Stimulated activated CD4-positive, alpha-beta T cell treated with anti-CD3 and anti-CD28 coated beads, Interleukin-4, amount 100 ng/mL, for 48 hours (primary cell): ENCODE measurements at places on chromosomes 1 and 21.
A peak's percentile ranks its signal among the peaks of the same experiment; 100 is the strongest.

DNA sequence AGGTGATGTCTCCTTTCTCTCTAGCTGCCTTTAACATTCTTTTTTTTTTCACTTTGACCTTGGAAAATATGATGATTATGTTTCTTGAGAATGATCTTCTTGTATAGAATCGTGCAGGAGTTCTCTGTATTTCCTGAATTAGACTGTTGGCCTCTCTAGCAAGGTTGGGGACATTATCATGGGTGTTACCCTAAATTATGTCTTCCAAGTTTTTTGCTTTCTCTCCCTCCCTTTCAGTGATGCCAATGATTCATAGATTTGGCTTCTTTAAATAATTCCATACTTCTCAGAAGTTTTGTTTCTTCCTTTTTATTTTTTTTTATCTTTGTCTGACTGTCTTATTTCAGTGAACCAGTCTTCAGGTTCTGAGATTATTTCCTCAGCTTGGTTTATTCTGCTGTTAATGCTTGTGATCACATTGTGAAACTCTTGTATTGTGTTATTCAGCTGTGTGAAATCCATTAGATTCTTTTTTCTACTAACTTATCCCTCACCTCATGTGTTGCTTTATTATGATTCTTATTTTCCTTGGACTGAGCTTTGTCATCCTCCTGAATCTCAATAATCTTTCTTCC is 268.4 kb upstream of the NRIP1 start:
- DNase-seq, result no peak

GRCh38 chr1:41122851-41123518 is 101.5 kb upstream of the SLFNL1 start:
- DNase-seq, result no peak

GRCh38 chr1:16109571-16109970 is 36.1 kb upstream of the FAM131C start:
- DNase-seq, result no peak

DNA sequence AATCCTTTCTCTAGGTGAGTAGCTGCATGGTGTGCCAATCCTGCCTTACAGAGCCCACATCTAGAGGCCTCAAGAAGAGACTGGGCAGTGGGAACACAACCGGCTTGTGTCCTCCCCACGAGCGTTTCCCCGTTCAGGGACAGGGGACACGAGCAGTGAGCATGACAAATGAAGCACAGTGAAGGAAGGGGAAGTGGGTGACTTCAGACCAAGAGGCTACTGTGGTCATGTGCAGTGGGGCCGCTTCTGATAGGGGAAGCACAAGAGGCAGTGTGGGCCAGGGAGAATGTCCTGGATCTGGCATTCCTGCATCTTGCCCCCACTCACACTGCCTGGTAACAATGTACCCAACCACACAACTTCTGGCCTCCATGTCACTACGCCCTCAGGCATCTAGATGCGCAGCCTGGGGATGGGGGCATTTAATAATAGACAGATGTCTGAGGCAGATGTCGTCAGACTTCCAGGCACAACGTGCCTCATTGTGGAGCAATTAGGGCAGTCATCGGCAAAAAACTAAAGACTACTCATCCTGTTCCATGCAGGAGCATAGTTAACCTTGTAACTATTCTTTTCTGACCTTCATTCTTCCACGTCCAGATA is 155.6 kb upstream of the NBPF11 start:
- no peak for DNase-seq

- no peak for DNase-seq
These were observed 18.6 kb downstream of the CDC42BPA start for GRCh38 chr1:227299688-227300087.

DNA sequence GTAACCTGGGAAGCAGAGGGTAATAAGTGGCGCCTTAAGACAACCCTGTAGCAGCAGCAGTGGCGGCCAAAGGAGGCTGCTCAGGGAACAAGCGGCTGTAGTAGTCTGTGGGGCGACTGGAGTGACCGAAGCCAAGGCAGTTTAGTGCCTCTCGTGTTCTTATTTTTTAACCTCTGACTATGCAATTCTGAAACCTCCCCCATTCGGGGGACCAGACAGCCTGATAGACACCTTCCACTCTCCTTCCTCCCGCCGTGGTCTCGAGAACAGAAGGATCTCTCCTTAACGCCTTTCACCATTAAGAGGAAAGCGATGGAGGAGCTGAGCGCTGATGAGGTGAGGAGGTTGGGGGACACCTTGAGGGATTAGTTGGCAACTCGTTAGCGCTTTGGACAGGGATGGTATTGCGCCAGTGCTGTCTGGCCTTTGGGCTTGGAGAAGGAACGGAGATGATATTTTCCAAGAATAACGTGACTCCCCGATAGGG is 644 bp downstream of the UBE4B start:
- peak; percentile 2 for DNase-seq

GRCh38 chr1:62906428-62906886 is 122.5 kb downstream of the ATG4C start:
- DNase-seq, result no peak

- no peak for DNase-seq
These were observed 1963.0 kb downstream of the NCAM2 start for GRCh38 chr21:22961258-22961657.

GRCh38 chr21:43866260-43866629 is 1.2 kb downstream of the AGPAT3 start:
- DNase-seq, result peak; percentile 45

DNA sequence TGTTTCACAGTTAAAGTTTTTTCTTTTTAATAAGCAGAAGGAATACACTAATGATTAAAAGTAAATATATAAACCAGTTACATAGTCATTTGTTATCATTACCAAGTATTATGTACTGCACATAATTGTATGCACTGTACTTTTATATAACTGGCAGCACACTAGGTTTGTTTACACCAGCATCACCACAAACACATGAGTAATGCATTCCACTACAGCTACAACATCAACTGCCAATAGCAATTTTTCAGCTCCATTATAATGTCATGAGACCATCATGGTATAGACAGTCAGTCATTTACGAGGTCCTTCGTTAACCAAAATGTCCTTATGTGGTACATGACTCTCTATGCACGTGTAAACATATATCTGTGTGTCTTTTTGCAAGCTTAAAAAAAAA is 35.2 kb downstream of the SCYL3 start:
- no peak for DNase-seq

DNA sequence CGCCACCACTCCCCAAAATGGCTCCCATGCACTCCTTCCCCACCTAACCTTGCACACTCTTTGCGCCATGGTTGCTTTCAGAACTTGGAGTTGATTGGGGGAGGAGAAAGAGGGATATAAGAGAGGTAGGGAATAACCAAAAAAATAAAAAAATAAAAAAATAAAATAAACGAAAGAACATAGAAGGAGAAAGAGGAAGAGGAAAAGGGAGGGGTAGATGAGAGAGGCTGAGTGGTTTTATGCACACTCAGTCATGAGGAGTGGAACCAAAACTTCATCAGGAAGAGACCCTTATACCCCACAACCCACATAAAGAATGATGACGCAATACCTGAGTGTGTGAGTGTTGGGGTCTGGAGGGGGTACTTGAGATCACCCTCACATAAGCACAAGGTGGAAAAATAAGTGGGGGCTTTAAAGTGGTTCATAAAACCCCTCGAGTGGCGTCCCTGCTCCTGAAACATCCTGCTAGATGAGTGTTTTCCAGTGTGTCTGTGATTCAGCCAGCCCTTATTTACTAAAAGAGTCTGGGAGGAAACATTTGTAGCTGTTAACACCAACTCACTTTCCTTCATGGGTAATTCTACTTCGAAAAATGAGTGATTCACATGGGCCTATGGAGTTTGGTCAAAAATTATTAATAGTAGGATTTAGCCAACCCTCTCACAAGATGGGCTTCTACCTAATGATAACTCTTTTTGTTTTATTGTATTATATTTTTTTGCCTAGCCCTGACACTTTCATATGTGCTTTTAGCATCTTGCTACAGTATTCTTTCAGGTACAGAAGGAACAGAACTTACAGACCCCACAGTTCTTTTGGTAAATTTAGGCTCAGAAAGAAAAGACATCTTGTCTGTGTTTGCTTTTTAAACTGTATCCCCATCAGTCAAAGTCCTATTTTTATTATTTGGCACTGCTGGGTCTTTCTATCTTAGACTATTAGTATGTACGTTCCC is 5.2 kb downstream of the SLAMF1 start:
- no peak for DNase-seq

- no peak for DNase-seq
These were observed 1.9 kb upstream of the STMN1 start for GRCh38 chr1:25908161-25908560.

DNA sequence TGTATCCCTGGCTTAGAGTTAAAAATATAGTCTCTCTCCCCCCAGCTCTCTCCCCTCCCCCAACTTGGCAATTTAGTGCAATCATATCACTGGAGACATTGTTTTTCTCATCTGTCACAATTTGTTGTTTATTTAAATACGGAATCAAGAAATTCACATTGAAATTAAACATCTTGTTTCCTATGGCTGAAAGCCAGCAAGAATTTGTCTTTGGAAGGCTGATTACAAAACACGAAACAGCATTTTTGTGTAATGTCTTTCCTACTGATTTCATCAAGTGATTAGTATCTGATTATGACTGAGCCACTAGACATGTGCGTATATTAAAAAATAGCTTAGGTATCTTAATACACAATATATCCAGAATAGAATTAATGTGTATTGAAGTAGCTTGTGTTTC is 119.7 kb downstream of the LYPLAL1 start:
- DNase-seq, result no peak

GRCh38 chr1:60984062-60984799 is 98.1 kb upstream of the NFIA start:
- DNase-seq, result no peak

DNA sequence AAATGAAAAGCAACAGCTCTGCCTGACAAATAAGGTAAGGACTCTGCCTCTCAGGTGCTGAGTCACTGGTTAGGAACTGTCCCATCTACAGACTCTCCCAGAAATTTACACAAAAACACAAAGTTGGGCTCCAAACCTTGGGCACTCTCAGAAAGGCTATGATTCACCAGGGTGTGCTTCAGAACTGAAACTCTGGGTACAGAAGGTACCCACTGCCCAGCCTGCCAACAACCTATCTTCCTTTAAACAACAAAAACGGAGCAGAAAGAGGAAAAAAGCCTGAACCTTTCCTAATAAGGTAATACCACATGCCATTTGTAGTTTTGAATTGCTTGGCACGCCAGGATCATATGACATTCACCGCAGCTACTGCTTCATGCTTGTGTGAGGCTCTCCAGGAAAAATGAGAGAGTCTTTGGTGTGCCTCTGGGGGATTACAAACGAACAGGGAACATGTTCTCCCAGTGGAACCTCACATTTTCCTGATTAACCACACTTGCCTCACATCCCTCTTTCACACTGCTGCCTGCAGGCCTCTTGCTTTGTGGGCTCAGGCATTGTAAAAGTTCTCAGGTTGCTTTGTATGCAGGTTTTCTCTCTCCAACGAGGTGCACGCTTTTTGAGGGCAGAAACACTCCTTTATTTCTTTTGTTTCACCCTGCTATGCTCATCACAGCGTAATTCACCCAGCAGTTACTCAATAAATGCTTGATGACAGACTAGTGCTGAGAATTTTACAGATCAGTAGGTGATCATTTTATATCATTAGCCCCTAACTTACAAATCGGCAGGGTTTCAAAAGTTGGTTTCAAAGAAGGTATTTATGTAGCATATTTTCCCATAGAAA is 65.1 kb downstream of the GADD45A start:
- DNase-seq, result no peak

DNA sequence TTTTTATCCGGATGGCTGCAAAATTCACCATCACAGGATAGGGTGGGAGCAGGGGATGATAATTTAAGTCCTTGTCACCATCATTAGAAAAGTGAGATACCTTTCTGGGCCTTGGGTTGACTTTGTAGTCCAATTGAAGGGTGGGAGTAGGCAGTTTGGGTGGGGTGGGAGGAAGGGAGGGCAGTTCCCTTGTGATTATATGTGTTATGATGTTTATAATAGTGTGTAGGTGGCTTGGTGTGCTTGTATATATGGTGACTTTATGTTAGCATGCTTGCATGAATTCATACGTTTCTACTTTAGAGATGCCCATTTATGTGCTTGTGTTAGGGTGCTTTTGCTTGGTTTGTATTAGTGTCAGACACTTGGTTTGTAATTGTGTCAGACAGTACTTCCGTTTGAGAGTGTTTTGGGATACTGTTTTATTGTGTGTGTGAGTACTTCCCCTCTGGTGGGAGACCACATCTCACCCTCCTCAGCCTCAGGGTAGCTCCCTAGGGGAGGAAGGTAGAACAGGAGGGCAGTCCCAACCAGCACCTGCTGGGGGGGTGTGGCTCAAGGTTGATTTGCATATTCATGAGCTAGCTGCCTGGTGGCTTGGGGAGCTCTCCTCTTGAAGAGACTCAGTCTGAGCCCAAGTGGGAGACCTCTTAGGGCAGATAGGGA is 6.3 kb upstream of the POU3F1 start:
- no peak for DNase-seq

- DNase-seq, result no peak
These were observed 5.2 kb upstream of the SMYD3 start for GRCh38 chr1:246512230-246512629.
